GM23338 (cell line): ENCODE measurements at places on chromosomes 6 and 20.

GRCh38 chr6:48757661-48758060 lies 646.7 kb upstream of the PTCHD4 start:
- H3K27me3 ChIP-seq, result no peaks in the 10 kb centered on the region
- no peak overlapping the region for H3K4me3 ChIP-seq
- no peak for DNase-seq
- no peaks in the 10 kb centered on the region for H3K4me1 ChIP-seq
- no peak overlapping the region for H3K27ac ChIP-seq

DNA sequence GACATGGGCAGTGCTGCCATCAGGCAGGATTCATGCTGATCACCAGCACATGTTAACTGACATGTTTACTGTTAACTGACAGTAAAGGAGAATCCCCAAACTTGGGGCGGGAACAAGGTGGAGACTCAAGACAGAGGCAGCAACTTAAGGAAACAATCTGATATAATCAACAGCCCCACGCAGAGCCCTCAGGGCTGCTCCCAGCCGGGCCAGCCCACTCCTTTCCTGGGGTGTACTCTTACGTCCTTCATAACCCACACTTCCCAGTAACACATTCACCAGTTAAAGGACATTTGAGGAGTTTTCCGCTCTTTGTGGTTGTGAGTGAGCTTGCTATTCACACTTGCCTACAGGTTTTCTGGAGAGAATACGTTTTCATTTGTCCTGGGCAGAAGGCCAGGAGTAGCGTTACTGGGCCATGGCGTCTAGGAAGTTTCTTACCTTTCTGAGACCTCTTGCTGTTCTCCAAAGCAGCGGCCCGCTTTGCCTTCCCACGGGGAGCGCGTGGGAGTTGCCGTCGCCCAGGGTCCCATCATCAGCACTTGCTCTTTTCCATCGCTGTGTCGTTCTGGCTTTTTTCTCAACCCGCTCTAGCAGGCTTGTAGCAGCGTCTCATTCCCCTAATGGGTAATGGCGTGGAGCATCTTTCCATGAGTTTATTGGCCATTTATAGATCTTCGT lies 56.4 kb downstream of the FOXF2 start:
- H3K4me1 ChIP-seq, result peaks cover 7% of the 10 kb centered on the region
- no peak overlapping the region for H3K4me3 ChIP-seq
- H3K27ac ChIP-seq, result no peak overlapping the region
- no peak for DNase-seq
- no peaks in the 10 kb centered on the region for H3K27me3 ChIP-seq
- no peaks in the 10 kb centered on the region for H3K36me3 ChIP-seq

DNA sequence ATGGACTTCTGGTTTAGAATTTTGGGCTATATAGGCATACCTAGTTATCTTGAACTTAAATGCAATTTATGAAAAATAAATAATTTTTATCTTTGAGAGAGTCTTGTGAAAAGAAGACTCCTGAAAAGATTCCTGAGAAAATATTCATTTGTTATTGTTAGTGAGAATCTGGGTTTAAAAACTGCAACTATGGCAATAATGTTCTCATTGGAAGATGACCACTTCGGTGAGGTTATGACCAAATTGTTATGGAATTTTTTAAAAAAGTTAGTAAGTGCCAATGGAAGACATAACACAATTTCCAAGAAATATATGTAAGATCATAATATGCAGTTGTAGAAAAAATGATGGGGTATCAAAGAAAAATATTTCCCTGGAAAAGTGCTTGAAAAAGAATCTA lies 46.3 kb downstream of the GRIK2 start:
- DNase-seq, result no peak
- H3K27ac ChIP-seq, result no peak overlapping the region
- no peaks in the 10 kb centered on the region for H3K36me3 ChIP-seq
- no peaks in the 10 kb centered on the region for H3K27me3 ChIP-seq
- no peak overlapping the region for H3K4me3 ChIP-seq

DNA sequence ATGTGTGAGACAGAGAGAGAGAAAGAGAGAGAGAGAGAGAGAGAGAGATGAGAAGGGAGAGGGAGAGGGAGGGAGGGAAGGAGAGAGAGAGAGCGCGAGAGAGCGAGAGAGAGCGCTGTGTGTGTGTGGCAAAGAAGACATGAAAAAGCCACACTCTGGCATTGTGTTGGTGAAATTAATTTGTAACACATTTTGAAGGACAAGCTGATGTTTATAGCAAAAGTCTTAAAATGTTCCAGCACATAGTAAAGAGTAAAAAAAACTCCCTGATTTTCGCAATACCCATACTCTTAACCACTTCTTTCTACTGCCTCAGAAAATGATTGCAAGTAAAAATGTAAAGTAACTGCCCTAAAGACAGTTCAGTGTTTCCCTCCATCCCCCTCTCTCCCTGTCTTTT lies 56.7 kb downstream of the SLC22A1 start:
- H3K27me3 ChIP-seq, result no peaks in the 10 kb centered on the region
- no peak for DNase-seq
- no peak overlapping the region for H3K4me3 ChIP-seq
- H3K36me3 ChIP-seq, result no peaks in the 10 kb centered on the region
- no peak overlapping the region for H3K27ac ChIP-seq

GRCh38 chr6:16756660-16757255 lies 4.5 kb downstream of the ATXN1 start:
- no peaks in the 10 kb centered on the region for H3K36me3 ChIP-seq
- no peak overlapping the region for H3K4me3 ChIP-seq
- peaks cover 9% of the 10 kb centered on the region; the same call in 1 of the 2 replicates for H3K27me3 ChIP-seq
- peaks cover 10% of the 10 kb centered on the region for H3K4me1 ChIP-seq
- no peak overlapping the region for H3K27ac ChIP-seq

- no peaks in the 10 kb centered on the region for H3K27me3 ChIP-seq
- H3K36me3 ChIP-seq, result no peaks in the 10 kb centered on the region
- peaks cover 18% of the 10 kb centered on the region for H3K4me1 ChIP-seq
- no peak for DNase-seq
These were observed 399.6 kb upstream of the SOX4 start for GRCh38 chr6:21193790-21194475.

DNA sequence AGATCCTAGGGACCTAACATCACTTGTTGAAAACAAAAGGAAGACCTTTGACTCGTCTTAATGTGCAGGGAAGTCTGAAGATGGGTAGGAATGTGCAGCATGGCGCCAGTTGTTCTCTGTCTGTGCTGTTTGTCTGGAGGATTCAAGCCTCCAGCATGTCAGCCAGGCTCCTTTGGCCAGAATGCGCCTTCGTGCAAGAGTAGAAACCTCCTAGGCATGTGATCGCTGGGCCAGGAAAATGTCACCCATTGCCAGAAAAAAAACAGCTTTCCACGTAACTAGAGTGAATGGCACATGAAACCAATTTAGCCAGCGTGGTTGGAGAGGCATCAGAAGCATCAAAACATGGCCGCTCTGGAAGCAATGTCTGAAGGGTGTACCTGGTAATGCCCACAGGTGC lies 132.7 kb downstream of the EDN1 start:
- H3K27ac ChIP-seq, result no peak overlapping the region
- no peaks in the 10 kb centered on the region for H3K36me3 ChIP-seq
- peaks cover 12% of the 10 kb centered on the region for H3K4me1 ChIP-seq
- DNase-seq, result no peak
- no peak overlapping the region for H3K4me3 ChIP-seq

DNA sequence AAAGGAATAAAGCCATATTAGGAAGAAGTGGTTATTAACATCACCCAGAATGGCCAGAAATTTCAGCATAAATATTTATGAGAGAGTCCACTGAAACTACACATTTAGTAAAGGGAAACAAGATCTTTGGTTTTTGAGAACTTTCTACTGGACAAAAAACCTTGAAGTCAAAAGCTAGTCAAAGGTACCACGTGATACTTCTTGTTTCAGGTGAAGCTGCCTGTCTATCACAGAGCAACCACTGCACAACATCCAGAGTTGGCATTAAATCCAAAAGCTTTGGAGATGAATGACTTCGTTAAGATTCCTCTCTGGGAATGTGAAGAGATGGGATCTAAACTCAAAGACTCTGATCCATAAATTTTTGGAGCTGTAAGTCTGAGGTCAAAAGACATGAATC lies 137.0 kb downstream of the KCNQ5 start:
- no peak overlapping the region for H3K27ac ChIP-seq
- H3K27me3 ChIP-seq, result no peaks in the 10 kb centered on the region
- DNase-seq, result no peak
- H3K4me1 ChIP-seq, result no peaks in the 10 kb centered on the region
- no peak overlapping the region for H3K4me3 ChIP-seq
- H3K36me3 ChIP-seq, result no peaks in the 10 kb centered on the region
